Activated T-cell treated with anti-CD3 and anti-CD28 coated beads for 4 hours (primary cell): ENCODE measurements at places on chromosomes 4 and X.

GRCh38 chr4:79625361-79625760 lies 217.3 kb upstream of the GK2 start:
- DNase-seq: no peak

DNA sequence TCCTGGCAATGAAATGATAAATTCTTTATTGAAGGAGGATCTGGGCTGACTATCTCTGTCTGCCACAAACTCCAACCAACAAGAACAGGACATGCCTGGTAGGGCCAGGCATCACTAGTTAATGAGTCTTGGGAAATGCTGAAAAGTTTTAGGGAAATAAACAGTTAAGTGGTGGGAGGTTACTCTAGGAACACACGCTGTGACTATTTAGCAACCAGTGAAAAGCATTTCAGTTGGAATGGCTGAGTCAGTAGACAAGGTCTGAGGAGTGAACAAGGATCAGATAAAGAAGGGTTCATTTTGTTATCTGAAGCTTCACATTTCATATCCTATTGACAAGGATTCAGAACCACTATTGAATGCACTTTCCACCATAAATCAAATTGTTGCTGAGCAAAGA lies 394.9 kb upstream of the BOD1L1 start:
- DNase-seq: no peak

- DNase-seq: no peak
Measured at GRCh38 chrX:22373094-22373493, 100.4 kb downstream of the CBLL2 start.

DNA sequence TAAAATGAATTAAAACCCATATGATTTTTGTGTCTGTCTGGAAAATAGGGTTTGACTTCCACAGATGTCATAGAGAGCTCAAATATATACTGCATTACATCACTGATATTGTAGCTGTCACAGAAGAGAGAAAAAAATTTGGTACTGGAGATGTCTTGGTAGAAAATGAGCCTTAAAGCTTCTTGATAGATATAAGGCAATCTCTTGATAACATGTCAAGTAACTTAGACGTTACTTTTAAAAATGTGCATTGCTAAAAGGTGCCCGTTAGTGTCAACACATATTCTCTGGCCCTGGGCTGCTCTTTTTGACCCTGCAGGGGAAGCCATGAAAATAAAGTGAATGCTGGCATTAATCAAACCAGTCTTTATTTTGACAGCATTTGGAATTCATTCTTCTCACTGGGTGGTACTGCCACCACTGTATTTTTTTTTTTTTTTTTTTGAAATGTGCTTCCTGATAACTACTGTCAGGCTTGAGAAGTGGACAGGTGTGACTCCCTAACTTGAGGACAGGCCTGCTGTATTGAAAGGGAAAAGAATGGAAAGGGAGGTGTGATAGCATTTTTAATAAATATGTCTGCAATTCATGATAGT lies 53.0 kb upstream of the RAPGEF2 start:
- no peak for DNase-seq

- DNase-seq: no peak
Measured at GRCh38 chrX:10884246-10884645, 226.9 kb upstream of the HCCS start.

DNA sequence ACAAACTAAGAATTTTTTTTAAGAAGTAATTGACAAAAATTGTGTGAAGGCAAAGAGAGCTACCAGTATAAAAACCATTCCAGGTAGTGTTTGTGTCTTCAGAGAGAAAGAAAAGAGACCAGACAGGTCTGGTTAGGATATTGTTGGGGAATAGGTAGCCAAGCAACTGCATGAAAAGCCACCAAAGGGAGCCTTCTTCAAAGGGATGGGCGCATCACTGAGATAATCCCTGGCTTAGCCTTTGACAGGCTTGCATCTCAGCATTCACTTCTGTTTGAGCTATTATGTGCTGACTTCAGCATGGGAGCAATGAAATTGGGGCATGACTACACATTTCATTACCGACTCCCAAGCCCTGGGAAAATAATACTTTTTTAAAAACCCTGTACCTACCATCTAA lies 496.6 kb downstream of the IL1RAPL1 start:
- no peak for DNase-seq

DNA sequence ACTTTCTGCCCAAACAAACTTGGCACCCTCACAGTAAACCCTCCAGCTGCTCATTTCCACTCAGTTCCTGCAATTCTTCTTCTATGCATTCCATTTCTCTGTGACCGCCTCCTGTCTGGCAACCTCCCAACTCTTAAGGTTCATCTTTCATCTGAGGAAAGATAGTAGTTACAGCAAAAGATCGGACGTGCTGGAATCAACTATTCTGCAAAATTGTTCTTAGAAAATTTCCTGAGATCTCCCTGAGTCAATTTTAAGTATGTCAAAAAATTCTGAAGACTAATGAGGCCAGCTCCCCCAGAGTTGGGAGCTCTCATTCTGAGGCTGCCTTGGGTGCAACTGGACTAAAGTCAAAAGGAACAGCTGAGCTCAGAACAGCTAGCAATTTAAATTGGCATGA lies 1026.0 kb downstream of the ADGRL3 start:
- DNase-seq: no peak

DNA sequence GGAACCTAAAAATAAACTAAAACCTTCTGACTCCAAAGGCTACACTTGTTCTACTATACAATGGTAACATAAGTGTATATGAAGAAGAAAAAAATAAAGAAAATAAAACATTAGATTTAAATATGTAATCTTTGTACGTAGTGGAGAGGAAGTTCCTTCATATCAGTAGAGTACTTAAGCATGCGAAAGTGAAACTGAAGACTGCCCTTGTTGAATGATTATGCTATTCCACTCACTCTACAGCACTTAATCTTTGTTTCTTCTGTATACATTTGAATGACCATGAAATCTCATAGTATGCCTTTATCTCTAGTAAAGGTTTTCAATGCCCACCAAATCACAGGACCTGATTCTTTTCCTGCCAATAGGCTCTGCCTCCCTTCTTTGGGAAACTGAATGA lies 78.9 kb downstream of the NDST3 start:
- no peak for DNase-seq

GRCh38 chr4:3263053-3263875 lies 14.3 kb downstream of the MSANTD1 start:
- no peak for DNase-seq

DNA sequence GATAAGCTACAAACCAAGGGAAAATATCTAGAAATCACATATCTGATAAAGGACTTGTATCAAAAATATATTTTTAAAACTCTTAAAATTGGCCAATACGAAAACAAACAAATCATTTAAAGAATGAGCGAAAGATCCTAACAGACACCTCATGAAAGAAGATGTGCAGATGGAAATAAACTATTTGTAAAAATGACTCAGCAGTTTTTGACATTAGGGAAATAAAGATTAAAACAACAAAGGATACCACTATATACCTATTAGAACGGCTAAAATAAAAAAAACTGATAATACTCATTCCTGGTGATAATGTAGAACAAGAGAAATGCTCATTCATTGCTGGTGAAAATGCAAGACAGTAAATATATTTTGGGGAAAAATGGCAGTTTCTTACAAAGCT lies 506.4 kb downstream of the KLHL4 start:
- no peak for DNase-seq

DNA sequence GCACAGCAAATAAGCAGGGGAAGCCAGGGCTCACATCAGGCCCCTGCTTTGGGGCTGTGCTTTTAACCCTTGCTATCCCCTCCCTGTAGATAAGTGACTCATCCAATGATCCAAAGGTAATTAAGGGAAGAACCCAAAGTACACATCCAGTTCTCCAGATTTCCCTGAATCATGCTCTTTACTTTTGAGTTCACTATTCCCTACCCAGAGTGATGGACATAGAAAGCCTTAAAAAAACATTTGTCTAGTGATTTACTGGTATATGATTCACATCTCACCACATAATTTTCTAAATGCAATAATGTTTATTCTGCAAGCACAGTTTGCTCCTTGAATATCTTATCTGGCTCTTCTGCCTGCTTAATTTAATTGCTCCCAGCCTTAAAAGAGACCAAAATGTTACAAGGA lies 136.2 kb downstream of the PPP3CA start:
- DNase-seq: no peak

DNA sequence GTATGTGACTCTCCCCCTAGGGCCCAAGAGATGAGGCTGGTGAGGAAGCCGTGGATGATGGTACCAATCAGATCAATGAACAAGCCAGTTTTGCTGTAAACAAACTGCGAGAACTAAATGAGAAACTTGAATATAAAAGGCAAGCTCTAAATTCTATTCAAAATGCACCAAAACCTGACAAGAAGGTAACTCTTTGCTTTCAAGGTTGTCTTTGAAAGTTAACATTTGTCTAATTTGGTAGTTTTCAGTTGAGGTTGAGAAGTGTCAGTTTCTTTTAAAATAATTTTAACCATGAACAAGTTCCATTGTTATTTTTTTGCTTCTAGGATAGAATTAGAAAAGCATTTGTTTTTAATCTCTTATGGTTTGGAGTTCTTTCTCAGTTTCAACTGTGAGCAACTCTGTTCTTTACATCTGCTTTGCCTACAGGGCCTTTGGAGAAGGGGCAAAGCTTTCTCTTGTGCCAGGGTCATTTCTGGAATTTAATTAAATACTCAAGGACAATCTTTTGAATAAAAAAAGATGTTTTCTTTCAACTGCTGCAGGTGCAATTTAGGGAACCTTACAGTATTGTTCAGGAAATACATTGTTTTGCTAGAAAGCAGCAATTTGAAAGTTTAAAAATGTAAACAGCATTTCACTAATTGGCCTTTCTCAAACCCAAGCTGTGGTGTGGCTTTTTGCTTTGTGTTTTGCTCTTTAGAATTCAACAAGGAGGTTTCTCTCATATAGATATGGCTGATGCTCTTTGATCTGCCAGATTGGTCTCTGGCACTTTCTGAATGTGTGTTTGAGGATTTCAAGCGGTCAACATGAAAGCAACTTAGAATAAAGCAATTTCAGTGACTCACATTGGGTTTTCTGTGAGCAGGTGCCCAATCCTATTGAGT lies 62.9 kb downstream of the LRP2BP start:
- DNase-seq: no peak

- no peak for DNase-seq
Measured at GRCh38 chr4:35342833-35343232, 901.5 kb downstream of the ARAP2 start.

GRCh38 chr4:142595222-142595871 lies 250.8 kb downstream of the INPP4B start:
- no peak for DNase-seq

DNA sequence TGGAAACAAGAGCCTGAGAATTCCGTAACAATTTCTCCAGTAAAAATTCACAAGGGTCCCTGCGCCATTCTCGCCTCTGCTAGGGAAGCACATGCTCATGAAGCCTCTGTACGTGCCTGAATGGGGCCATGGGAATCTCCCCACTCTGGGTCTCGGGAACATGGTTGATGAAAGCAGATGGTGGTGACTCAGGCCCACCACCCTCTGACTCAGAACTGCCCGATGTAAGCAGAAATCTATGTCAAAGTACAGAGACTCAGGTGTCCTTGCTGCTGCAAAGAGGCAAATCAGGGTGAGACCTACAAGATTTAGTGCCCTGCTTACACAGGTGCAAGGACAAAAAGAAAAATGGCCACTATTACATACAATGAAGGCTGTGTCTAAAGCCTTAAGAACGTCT lies 65.0 kb downstream of the SCD5 start:
- DNase-seq: no peak

GRCh38 chr4:6059375-6059805 lies 41.2 kb upstream of the C4orf50 start:
- DNase-seq: no peak

DNA sequence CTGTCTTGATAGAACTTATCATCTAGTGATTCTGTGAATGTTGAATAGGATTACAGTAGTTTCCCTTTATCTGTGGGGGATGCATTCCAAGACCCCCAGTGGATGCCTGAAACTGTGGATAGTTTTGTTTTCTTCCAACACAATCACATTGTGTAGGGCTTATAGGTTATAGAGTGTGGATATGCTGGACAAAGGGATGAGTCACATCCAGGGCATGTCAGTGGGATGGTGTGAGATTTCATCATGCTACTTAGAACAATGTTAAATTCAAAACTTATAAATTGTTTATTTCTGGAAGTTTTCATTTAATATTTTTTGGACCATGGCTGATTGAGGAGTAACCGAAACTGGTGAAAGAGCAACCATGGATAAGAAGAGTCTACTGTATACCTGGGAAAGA lies 432.3 kb upstream of the ATOH1 start:
- DNase-seq: no peak

- peak; percentile 79 for DNase-seq
Measured at GRCh38 chr4:6200011-6200921, at the start of gene JAKMIP1. Gene JAKMIP1 (minus strand): TSS chr4:6200549. CDS start chr4:6112850, 87,699 bp downstream.

GRCh38 chr4:7844594-7844991 lies 95.1 kb downstream of the AFAP1 start:
- no peak for DNase-seq

- no peak for DNase-seq
Measured at GRCh38 chrX:155893521-155893920, 12.4 kb downstream of the VAMP7 start.

DNA sequence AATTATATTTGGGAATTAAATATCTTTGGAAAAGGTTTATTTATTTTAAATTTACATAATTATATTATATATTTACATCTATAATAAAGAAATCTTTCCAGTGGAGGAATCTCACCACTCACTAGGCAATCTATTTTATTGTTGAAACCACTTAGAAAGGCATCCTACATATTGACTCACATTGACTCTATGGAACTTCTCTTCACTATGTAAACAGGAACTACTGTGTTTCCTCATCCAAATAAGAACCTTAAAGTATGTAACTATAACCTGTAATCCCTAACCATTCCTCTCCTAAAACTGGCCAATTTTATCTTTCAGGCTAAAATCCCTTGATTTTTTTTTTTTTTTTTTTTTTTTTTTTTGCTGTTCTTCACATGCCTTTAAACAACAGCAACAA lies 268.7 kb downstream of the MAPK10 start:
- no peak for DNase-seq

GRCh38 chr4:171601091-171601490 lies 212.1 kb upstream of the GALNTL6 start:
- DNase-seq: no peak

GRCh38 chr4:7027913-7028312 lies 15.3 kb upstream of the TADA2B start:
- no peak for DNase-seq

- no peak for DNase-seq
Measured at GRCh38 chr4:3317011-3317655, 24.3 kb downstream of the RGS12 start.

DNA sequence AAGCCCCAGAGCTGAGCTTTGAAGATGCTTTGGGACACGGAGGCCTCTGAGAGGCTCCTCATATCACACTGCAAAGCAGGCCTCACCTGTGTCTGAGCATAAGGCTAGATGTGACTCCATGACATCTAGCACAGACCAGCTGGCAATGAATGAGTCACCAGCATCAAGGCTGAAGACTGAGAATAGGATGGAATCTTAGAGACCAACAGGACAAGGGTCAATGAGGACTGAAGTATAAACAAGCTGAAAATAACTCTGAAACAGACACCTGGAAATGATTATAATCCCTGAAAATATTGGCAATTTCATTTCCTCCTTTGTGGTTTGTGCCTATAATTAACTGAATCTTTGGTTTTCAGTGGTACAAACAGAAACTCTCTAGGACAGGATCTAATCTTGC lies 87.1 kb upstream of the PRPS1 start:
- no peak for DNase-seq
